ENCODE measurements at places on chromosomes 16 and 17.

DNA sequence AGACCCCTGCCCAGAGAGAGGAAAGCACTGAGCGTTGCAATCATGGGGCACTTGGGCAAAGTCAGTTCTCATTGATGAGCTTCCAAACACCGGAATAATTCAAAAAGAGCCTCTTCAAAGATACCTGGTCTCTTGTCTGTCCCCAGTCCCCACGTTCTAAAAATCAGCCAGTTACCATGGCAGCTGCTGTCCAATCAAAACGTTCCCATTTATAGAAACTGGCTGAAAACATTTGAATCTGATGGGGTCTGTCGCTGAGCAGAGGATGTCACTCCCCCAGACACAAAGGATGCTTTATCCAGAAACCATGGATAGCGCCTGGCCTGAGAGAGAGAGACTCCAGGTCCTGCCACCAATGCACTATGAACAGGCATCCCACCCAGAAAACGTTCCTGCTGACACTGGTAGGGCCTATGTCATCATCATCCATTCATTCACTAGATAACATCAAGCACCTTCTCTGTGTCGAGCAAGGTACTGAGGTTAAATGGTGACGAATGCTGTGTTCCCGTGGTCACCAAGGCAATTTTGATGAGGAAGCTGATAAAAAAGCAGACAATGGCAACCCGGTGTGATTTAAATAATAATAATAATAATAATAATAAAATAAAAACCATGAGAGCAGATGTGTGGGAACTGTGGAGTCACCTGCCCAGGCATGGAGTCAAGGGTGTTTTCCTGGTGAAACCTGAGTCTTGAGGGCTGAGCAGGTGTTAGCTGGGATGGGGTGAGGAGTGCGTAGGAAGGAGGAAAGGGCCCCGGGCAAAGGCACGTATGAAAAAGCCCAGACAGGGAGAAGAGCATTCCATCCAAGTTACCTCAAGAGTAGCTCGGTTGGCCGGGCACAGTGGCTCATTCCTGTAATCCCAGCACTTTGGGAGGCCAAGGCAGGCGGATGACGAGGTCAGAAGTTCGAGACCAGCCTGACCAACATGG lies 19.0 kb upstream of the CALB2 start:
- no peak for DNase-seq

GRCh38 chr17:7667656-7668406 lies 17.1 kb downstream of the ATP1B2 start:
- no peak for DNase-seq

GRCh38 chr17:57186226-57187019 lies 69.9 kb upstream of the MSI2 start:
- no peak for DNase-seq

GRCh38 chr16:9155871-9156270 lies 64.4 kb downstream of the HAPSTR1 start:
- DNase-seq = no peak

GRCh38 chr17:50258647-50259476 lies 15.4 kb upstream of the TMEM92 start:
- no peak for DNase-seq

DNA sequence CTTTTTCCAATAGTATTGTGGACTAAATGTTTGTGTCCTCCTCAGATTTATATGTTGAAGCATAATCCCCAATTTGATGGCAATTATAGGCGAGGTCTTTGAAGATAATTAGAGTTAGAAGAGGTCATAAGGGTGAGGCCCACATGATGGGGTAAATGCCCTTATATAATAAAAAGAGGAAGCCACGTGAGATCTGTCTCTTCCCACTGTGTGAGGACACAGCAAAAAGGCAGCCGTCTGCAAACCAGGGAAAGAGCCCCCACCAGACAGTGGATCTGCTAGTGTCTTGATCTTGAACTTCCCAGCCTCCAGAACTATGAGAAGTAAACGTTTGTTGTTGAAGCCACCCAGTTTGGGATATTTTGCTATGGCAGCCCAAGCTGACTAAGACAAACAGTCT lies 76.0 kb downstream of the LYRM1 start:
- DNase-seq = no peak

DNA sequence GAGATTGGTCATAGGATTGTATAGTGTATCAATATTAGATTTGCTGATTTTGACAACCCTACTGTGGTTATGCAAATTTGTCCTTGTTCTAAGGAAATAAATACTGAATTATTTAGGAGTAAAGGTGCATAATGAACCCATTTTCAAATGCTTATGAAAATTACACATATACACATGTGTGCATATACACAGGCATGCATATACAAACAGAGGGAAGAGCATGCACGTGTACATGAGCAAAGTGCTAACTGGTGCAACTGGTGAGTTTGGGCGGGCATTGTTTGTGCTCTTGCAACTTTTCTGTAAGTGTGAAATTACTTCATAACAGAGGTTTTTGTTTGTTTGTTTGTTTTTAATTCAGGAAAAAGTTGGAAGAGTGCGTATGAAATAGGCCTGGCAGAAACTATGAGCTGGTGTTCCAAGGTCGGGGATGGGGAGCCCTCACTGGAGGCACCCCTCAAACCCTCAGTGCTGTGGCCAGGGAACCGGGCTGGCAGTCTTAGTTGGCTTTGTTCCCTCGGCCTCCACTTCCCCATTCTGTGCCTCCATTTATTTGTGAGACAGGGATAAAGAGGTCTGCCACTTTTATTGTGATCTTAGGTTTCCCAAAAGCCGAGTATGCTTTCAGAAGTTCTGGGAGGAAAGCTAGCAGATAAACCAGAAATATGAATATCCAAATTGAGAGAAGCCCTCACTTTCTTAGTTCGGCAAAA lies 5.8 kb downstream of the DEXI start:
- no peak for DNase-seq

GRCh38 chr16:88533932-88534637 lies 36.1 kb upstream of the ZC3H18 start:
- DNase-seq = peak; percentile 83

- DNase-seq = no peak
Observed at GRCh38 chr17:48051283-48051682, 3.1 kb downstream of the NFE2L1 start.

DNA sequence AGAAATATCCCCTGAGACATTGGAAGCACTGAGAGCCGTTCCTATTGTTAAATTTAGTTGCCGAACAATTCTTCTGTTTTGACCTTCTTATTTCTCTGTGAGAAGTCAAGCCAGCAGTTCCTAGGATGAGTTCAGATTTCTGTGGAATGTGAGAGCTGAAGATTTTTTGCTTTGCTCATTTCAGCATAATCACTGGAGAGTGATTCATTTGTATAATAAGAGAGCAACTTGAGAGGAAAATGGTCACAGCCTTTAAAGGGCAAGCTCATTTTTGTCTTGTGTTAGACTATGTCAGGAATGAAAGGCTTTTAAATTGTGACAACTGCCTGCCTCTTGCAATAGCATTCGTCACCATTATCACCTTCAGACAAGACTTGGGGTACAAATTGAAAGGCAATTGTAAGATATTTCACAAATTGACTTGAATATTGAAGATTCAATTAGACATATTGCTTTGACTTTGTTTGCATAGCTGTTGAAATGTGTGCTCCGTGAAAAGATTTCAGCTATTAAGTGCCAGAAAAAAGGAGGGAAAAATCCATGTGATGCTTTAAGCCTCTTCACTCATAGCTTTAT lies 900.0 kb upstream of the GOT2 start:
- DNase-seq = no peak

GRCh38 chr17:59485946-59486345 lies 79.5 kb upstream of the DHX40 start:
- no peak for DNase-seq

GRCh38 chr17:46773676-46774075 lies 44.8 kb downstream of the WNT3 start:
- DNase-seq = no peak

GRCh38 chr16:84514295-84514873 lies 9.9 kb upstream of the MEAK7 start:
- no peak for DNase-seq

DNA sequence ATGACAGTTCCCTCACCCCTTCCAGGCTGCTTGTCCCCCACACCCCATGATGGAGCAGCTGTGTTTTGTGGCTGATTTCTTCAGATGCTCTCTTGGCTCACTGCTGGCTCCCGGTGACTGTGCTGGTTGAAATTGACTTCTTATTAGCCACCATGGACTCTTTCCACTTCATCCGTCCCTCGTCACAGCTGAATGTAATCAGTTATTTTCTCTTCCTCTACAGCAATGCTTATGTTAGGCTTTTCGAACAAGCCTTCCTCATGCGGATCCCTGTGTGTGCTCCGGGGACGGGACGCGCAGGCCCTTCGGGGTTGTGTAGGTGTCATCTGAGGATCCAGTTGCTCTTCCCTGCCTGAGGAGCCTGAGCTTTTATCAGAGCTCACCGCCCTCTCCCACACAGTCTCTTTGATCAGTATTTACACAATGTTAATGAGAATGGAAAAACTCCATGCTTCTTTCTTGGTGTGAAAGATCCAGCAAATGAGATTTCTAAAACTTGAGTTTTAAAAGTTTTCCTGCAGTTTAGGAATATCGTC lies 87.5 kb downstream of the RPTOR start:
- no peak for DNase-seq

GRCh38 chr17:2062571-2063183 lies 7.8 kb downstream of the HIC1 start:
- no peak for DNase-seq

DNA sequence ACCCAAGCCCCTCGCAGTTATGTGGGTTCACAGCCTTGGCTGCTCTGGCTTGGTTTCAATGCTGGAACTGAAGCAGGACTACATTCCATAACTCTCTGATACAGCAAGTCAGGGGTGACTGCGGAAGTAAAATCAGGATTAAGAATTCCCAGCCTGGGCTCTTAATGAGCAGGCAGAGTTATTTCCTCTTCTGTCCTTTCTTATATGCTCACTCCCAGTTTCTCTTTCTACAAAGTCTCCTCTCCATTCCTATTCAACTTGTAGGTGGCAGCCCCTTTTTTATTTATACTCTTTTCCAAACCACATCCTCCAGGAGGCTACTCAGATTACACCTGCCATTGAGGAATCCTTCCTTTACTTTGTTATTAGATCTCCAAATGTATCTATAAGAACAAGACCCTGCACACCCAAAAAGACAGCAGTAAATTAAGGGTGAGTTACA lies 40.3 kb downstream of the HOXB1 start:
- no peak for DNase-seq

GRCh38 chr17:69018022-69018615 lies 42.6 kb downstream of the ABCA9 start:
- DNase-seq = no peak
